ENCODE measurements at places on chromosomes 11 and 22.

GRCh38 chr11:6357222-6357621 lies 33.1 kb upstream of the SMPD1 start:
- H3K4me3 ChIP-seq: no peak overlapping the region
- no peaks in the 10 kb centered on the region for H3K36me3 ChIP-seq
- no peaks in the 10 kb centered on the region for H3K4me1 ChIP-seq
- DNase-seq: no peak
- H3K27ac ChIP-seq: no peak overlapping the region

DNA sequence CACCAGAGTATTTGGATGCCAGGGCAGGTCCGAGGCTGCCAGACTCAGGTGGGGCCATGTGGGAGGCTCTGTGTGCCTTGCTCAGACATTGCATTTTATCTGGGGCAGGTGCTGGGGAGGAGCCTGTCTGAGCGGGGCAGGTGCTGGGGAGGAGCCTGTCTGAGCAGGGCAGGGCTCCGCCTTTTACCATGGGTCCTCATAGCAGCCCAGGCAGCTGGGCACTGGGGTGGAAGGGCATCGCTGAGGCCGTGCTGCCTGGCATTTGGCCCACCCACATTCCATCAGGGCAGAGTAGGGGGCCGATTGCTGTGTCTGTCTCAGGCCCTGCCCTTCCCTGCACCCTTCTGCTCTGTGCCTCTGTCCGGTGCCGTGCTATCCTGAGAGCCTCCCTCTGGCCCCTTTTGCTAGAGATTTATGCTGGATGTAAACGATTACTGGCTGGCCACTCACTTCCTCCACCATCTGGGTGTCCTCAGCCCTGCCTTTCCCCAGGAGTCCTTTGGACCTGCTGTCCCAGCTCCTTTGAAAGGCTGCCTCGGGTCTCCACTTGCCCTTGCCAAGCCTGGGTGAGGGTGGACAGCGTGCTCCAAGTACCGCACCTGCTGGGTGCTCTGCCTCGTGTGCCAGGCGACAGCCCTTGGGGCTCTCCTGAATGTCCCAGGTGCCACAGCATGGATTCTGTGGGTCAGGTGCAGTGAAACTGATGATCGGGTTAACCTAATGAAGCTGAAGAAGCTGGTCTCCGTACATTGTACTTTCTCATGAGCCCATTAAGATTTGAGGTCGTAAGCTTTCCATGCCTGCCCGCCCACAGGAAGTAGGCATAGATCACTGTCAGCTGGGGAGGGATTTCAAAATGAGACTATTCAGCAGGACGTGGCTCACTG lies 281.6 kb downstream of the TBC1D22A start:
- no peak for DNase-seq
- no peak overlapping the region for H3K4me3 ChIP-seq
- no peaks in the 10 kb centered on the region for H3K27me3 ChIP-seq
- peaks cover 5% of the 10 kb centered on the region for H3K4me1 ChIP-seq

DNA sequence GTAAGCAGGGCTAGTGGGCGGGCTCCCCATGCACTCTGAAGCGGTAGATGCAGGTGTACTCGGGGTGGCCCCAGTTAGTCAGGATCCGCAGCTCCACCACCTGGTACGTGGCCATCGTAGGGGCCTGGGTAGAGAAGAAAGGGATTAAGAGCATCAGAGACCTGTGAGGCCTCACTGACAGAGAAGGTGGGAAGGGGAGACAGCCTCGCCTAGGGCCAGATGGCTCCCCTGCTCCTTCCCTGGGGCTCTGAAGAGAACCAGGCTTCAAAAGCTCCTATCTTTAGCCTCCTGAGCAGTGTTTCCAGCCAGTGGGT lies 19.6 kb downstream of the SUN2 start:
- H3K27ac ChIP-seq: peak overlapping the region; percentile 49
- H3K36me3 ChIP-seq: peaks cover 88% of the 10 kb centered on the region
- no peak overlapping the region for H3K4me3 ChIP-seq
- no peak for DNase-seq

GRCh38 chr11:37642296-37642695 lies 1044.3 kb upstream of the RAG2 start:
- H3K4me3 ChIP-seq: no peak overlapping the region
- no peaks in the 10 kb centered on the region for H3K36me3 ChIP-seq
- H3K27ac ChIP-seq: no peak overlapping the region
- no peaks in the 10 kb centered on the region for H3K27me3 ChIP-seq

GRCh38 chr11:72701466-72701865 lies 27.2 kb upstream of the PDE2A start:
- no peak for DNase-seq
- no peak overlapping the region for H3K4me3 ChIP-seq
- no peak overlapping the region for H3K27ac ChIP-seq
- peaks cover 24% of the 10 kb centered on the region for H3K36me3 ChIP-seq
- no peaks in the 10 kb centered on the region for H3K4me1 ChIP-seq

DNA sequence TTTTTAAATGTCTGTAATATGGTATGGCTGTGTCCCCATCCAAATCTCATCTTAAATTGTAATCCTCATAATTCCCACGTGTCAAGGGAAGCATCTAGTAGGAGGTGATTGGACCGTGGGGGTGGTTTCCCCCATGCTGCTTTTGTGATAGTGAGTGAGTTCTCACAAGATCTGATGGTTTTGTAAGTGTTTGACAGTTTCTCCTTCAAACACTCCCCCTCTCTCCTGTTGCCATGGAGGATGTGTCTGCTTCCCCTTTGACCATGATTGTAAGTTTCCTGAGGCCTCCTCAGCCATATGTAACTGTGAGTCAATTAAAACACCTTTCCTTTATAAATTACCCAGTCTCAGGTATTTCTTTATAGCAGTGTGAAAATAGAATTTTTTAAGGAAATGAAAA lies 31.1 kb upstream of the CD44 start:
- no peak for DNase-seq

DNA sequence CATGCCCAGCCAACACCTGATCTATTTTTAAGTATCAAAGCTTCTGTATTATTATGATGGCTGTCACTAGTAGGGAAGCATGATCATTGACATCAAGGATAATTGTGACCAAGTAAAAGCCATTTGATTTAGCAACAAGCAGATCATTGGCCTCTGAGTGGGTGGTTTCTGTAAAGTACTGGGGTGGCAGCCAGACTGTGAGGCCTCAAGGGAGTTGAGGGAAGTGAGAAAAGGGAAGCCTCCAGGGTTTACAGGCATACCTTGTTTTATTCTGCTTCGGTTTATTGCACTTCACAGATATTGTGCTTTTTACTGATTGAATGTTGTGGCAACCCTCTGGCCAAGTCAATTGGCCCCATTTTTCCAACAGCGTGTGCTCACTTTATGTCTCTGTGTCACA lies 60.1 kb downstream of the PRR5L start:
- no peak for DNase-seq
- no peaks in the 10 kb centered on the region for H3K36me3 ChIP-seq
- H3K27me3 ChIP-seq: no peaks in the 10 kb centered on the region
- no peak overlapping the region for H3K4me3 ChIP-seq

DNA sequence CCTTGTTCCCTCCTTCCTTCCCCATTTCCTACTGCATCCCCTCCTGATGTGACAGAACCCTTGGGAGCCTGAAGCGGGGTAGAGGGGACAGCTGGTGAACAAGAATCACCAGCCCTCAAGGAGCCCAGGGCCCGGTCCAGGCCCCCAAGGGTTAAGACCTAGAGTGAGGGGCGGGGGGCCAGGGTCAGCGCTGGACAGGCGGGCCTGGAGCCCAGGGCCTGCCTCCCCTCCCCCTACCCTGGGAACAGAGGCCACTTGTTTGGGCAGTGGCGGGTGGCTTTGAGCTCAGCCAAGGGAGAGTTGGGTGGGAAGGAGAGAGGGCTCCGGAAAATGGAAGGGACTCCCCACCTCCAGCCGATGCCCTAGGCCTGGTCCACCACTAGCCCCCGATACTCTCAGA lies 2.1 kb downstream of the ARAP1 start:
- peaks cover 29% of the 10 kb centered on the region for H3K4me1 ChIP-seq
- no peak overlapping the region for H3K4me3 ChIP-seq
- DNase-seq: no peak
- H3K27ac ChIP-seq: peak overlapping the region; percentile 81
- peaks cover 14% of the 10 kb centered on the region for H3K36me3 ChIP-seq

GRCh38 chr11:56172256-56172830 lies 4.1 kb upstream of the OR5J2 start:
- no peaks in the 10 kb centered on the region for H3K36me3 ChIP-seq
- no peaks in the 10 kb centered on the region for H3K27me3 ChIP-seq
- H3K4me1 ChIP-seq: no peaks in the 10 kb centered on the region
- no peak overlapping the region for H3K4me3 ChIP-seq
- no peak for DNase-seq

All from naive thymus-derived CD4-positive, alpha-beta T cell (primary cell).